ENCODE measurements at places on chromosomes 12 and 14. TPM values are rescaled to one million over a fixed set of nuclear protein-coding genes. Genes with fewer than 3 reads are reported as not detected.

DNA sequence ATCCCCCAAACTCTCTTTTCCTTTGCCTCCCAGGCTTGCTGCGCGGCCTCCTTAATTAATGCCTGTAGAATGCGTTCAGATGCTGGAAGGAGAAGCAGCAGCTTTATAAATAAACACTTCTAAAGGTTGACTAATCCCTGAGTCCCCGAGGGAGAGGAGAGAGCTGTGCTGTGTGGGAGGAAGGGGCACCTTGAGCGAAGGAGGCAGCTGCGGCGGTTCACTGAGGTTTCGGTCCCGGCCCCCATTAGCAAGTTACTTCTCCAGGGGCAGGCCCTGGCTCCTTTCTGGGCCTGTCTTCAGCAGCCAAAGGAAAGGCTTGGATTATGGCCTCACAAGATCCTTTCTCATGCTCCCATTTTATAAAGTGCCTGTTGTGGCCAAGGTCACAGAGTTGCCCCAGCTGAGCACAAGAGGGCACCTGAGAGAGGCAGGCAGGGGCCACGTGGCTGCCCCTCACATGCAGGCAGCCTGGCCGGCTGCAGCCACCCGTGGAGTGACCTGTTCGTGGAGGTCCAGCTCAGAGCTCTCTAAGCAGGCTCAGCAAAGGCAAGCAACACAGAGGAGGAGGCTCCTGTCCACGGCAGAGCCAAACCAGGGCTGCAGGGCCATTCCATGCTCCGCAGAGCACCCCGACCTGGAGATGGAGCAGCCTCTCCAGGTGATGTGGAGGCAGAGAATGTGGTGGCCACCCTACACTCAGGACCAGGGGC, 15.0 kb upstream of the CACNA2D4 start:
- no peak for DNase-seq
- H3K4me1 ChIP-seq = no peaks in the 10 kb centered on the region
- H3K36me3 ChIP-seq = peaks cover 2% of the 10 kb centered on the region

GRCh38 chr12:18424857-18425256, 163.5 kb downstream of the PIK3C2G start:
- no peak for DNase-seq
- H3K4me3 ChIP-seq = no peak overlapping the region
- H3K4me1 ChIP-seq = no peaks in the 10 kb centered on the region
- no peaks in the 10 kb centered on the region for H3K36me3 ChIP-seq

- H3K4me3 ChIP-seq = no peak overlapping the region
- H3K27ac ChIP-seq = no peak overlapping the region
- no peaks in the 10 kb centered on the region for H3K36me3 ChIP-seq
- no peaks in the 10 kb centered on the region for H3K27me3 ChIP-seq
These were observed 925.9 kb downstream of the GALC start for GRCh38 chr14:87067061-87067460.

- H3K36me3 ChIP-seq = no peaks in the 10 kb centered on the region
- no peak overlapping the region for H3K27ac ChIP-seq
- H3K4me3 ChIP-seq = no peak overlapping the region
- no peak for DNase-seq
- no peaks in the 10 kb centered on the region for H3K27me3 ChIP-seq
These were observed 25.2 kb upstream of the NCOR2 start for GRCh38 chr12:124592481-124593160.

The PTPN6 gene
- polyA plus RNA-seq = 76.7 TPM

The KLRF1 gene
- not detected for polyA plus RNA-seq

The LIN7A gene
- 0.34 TPM for polyA plus RNA-seq

The KRT78 gene
- 0.54 TPM for polyA plus RNA-seq

The GRIN2B gene
- 0.01 TPM for polyA plus RNA-seq

GRCh38 chr12:65093606-65094005, 27.5 kb downstream of the WIF1 start:
- H3K4me1 ChIP-seq = no peaks in the 10 kb centered on the region
- no peaks in the 10 kb centered on the region for H3K36me3 ChIP-seq
- no peak overlapping the region for H3K4me3 ChIP-seq
- no peak overlapping the region for H3K27ac ChIP-seq
- no peak for DNase-seq

The TMEM233 gene
- polyA plus RNA-seq = 0.58 TPM

DNA sequence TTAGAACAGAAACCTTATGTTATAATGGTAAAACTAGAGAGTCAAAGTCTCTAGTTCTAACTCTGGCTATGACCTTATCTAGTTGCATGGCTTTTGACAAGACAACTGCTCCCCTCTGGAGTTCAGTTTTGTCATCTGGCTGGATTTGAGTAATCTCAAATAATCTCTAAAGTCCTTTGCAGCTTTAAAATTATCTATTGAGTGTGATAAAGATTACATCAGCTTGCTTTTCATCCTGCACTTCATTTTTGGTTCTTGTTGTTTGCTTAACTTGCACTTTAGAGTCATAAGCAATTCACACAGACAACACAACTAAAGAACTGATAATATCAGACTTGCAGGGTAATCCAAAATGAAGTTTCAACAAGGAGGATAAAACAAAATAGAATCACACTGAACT, 2.3 kb downstream of the AKAP5 start:
- DNase-seq = peak; percentile 18
- H3K4me1 ChIP-seq = no peaks in the 10 kb centered on the region
- no peak overlapping the region for H3K27ac ChIP-seq

The BCDIN3D gene
- polyA plus RNA-seq = 2.4 TPM

The TAS2R19 gene
- 0.09 TPM for polyA plus RNA-seq

- no peak for DNase-seq
- no peaks in the 10 kb centered on the region for H3K27me3 ChIP-seq
- H3K4me3 ChIP-seq = no peak overlapping the region
- H3K36me3 ChIP-seq = no peaks in the 10 kb centered on the region
These were observed 264.9 kb downstream of the NAV3 start for GRCh38 chr12:78095623-78096022.

DNA sequence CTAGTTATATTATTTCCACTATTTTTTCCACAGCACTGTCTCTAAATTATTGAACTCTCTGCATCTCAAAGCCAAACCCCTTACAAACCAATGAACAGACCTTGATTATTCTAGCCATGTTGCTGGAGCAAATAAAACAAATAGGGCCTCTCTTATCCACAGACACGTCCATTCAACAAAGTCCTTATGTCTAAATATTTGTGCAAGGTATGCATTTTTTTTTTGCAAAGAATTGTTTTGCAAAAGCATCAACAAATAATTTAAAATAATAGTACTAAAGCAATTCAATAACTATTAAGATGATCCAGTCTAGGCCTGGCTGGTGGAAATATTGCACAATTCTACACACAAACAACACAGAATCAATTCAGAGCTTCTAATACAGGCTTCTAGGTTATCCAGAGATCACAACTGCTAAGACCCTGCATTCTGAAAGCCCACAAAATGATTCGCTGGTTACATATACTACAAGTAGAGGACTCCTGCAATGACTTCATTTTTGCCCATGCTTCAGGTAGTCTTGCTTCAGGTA, 221.0 kb downstream of the SLC25A21 start:
- no peak overlapping the region for H3K27ac ChIP-seq
- no peaks in the 10 kb centered on the region for H3K36me3 ChIP-seq
- no peaks in the 10 kb centered on the region for H3K27me3 ChIP-seq
- H3K4me3 ChIP-seq = no peak overlapping the region
- no peaks in the 10 kb centered on the region for H3K4me1 ChIP-seq
- no peak for DNase-seq

The ASIC1 gene
- 0.81 TPM for polyA plus RNA-seq

DNA sequence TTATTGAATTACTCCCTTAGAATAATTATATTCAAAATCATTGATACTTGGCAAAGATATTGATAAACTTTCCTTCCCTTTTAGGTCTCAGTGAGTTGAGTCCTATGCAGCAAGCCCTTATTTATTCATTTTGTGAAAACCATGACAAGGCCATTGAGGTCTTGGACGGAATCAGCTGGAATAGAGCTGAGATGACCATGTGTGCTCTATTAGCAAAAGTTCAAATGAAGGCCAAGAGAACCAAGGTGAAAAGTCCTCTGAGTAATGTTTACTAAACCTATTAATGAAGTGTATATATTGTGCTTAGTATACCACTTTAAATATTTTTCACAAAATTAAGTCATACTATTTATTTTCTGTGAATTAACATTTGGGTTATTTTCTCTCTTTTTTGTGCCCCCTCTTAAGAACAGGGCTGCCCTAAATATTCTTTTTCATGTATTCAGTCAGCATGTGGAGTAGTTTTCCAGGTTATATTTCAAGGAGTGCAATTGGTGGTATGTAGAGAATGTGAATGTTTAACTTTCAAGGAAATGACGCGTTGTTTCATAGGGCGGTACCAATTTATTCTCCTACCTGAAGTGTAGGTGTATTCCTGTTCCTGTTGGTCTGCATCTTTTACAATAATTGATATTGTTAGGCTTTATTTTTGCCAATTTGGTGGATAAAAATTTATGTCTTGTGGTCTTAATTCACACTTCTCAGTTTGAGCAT, 201.4 kb downstream of the TTC6 start:
- H3K4me3 ChIP-seq = no peak overlapping the region
- H3K27ac ChIP-seq = no peak overlapping the region
- H3K27me3 ChIP-seq = no peaks in the 10 kb centered on the region
- no peaks in the 10 kb centered on the region for H3K36me3 ChIP-seq

The CCDC196 gene
- polyA plus RNA-seq = not detected

GRCh38 chr12:124780336-124780735, 83.3 kb downstream of the SCARB1 start:
- no peak overlapping the region for H3K27ac ChIP-seq
- peaks cover 2% of the 10 kb centered on the region for H3K36me3 ChIP-seq

The NKX2-8 gene
- polyA plus RNA-seq = not detected

- no peaks in the 10 kb centered on the region for H3K27me3 ChIP-seq
- H3K27ac ChIP-seq = no peak overlapping the region
- no peak for DNase-seq
- H3K4me1 ChIP-seq = no peaks in the 10 kb centered on the region
These were observed 192.9 kb downstream of the NUAK1 start for GRCh38 chr12:105945880-105946279.

DNA sequence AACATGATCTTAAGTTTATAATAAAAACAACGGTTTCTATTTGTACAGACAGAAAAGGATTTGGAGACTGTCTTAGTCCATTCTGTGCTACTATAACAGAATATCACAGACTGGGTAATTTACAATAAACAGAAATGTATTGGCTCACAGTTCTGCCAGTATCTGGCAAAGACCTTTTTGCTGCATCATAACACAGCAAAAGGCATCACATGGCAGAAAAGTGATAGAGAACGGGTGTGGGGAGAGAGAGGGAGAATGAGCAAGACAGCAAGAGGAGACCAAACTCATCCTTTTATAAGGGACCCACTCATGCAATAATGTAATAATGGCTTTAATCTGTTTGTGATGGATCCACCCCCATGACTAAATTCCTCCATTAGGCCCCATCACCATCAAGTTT, 17.0 kb upstream of the NUDT4 start:
- no peaks in the 10 kb centered on the region for H3K4me1 ChIP-seq
- H3K27ac ChIP-seq = no peak overlapping the region
- DNase-seq = no peak
- H3K4me3 ChIP-seq = no peak overlapping the region

GRCh38 chr12:16246264-16246663, 31.2 kb downstream of the SLC15A5 start:
- peaks cover 9% of the 10 kb centered on the region for H3K4me1 ChIP-seq
- DNase-seq = no peak
- H3K27ac ChIP-seq = no peak overlapping the region
- no peaks in the 10 kb centered on the region for H3K36me3 ChIP-seq
- H3K27me3 ChIP-seq = no peaks in the 10 kb centered on the region

The DENR gene
- polyA plus RNA-seq = 56.0 TPM
